ENCODE measurements at places on chromosomes 1 and 21.

DNA sequence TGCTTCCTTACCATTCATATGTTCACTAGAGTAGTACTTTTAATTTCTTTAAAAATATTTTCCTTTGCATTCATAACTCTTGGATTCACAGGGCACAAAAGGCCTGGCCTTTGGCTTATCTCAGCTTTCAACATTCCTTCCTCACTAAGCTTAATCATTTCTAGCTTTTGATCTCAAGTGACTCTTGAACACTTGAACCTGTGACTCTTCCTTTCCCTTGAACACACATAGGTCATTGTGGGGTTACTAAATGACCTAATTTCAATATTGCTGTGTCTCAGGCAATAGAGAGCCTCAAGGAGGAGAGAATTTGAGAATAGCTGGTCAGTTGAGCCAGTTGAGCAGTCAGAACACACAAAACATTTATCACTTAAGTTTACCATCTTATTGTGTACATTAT, 49.9 kb downstream of the COL11A1 start:
- no peak for DNase-seq

DNA sequence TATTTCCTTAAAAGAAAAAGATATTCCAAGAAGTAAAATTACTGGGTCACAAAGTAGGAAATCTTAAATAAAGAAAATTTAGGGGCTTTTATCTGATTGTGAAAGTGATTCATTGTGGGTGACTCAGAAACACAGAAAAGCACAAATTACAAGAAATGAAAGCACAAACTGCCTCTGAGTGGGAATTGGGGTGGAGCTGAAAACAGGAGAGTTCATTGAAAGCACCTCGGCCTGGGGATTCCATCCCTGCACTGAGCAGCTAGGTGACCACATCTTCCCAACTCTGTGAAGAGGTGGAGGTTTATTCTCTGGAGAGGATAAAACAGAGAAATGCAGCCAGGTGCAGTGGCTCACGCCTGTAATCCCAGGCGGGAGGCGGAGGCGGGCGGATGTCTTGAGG, 7.4 kb downstream of the GJA4 start:
- no peak for DNase-seq

DNA sequence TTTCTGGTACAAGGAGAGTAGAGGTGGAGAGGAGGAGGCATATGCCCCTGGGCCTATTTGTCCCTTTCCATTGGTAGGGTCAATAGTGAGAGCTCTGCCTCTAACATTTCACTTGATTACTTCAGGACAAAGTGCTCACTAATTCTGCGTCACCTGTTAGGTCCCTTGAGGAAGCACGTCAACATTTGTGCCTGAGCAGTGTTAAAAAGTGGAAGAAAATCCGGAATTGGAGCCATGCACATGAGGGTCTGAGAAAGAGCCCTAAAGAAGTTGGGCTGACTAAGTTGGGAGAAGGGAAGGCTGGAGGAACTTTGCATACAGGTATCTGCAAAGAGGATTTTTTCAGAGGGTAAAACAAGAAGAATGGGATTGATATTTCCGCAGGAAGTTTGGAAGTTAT, 1.9 kb downstream of the SLC25A44 start:
- DNase-seq, result no peak

DNA sequence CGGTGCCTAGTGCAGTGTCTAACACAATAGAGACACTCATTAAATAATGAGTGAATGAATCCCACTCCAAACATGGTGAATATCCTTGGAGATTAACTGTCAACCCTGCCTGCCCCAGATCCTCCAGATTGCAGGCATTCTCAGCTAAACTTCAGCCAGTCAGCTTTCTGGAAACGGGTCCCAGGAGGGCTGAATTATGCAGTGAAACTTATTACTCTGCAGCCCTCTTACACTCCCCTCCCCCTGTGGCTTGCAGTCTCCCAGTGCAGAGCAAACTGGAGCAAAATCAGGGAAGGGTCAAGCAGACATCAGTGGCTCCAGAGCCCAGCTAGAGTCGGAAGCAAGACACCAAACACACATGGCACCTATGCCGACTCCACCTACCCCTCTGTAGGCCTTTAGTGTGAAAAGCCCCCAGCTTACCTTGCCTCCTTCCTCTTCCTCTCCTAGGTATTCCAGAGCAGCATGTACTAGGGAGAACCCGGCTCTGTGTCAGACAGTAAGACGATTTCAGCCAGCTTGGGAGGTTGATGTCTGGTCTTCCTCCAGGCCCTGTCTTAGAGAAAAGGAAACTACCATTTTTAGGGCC, 6.5 kb upstream of the RGS16 start:
- DNase-seq, result no peak

Measured in HEK293T (cell line).